ENCODE measurements at places on chromosomes 4 and X. TPM values are rescaled to one million over a fixed set of nuclear protein-coding genes. Genes with fewer than 3 reads are reported as not detected.

Gene SPANXA1
- total RNA-seq = not detected

Gene GUCY1B1
- 0.20 TPM for total RNA-seq

Gene XKRX
- 0.13 TPM for total RNA-seq

Gene ASIC5
- total RNA-seq = not detected

Gene MUC7
- not detected for total RNA-seq

Gene PLAC1
- total RNA-seq = 0.20 TPM

Gene XAGE2
- total RNA-seq = not detected

Measured in pulmonary artery endothelial cell (primary cell).